Activated naive CD4-positive, alpha-beta T cell (primary cell): ENCODE measurements at places on chromosomes 5 and 9.

DNA sequence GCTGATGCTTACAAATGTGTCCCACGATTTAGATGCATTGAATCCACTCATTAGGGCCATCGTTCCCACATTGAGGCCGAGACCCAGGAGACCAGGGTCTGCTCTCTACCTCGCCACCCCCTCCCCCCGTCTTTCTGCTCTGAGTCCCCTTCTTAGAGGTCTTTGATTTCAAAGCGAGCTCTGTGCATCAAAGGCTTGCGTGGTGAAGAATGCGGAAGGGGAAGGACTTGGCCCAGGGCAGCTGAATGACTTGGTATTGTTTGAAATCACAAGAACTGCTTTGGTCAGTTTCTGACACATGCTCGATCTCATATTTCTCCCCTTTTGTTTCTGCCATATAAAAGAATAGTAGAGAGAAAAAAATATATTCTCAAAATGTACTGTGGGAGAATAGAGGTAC, 78.3 kb upstream of the IRX1 start:
- no peak for DNase-seq

DNA sequence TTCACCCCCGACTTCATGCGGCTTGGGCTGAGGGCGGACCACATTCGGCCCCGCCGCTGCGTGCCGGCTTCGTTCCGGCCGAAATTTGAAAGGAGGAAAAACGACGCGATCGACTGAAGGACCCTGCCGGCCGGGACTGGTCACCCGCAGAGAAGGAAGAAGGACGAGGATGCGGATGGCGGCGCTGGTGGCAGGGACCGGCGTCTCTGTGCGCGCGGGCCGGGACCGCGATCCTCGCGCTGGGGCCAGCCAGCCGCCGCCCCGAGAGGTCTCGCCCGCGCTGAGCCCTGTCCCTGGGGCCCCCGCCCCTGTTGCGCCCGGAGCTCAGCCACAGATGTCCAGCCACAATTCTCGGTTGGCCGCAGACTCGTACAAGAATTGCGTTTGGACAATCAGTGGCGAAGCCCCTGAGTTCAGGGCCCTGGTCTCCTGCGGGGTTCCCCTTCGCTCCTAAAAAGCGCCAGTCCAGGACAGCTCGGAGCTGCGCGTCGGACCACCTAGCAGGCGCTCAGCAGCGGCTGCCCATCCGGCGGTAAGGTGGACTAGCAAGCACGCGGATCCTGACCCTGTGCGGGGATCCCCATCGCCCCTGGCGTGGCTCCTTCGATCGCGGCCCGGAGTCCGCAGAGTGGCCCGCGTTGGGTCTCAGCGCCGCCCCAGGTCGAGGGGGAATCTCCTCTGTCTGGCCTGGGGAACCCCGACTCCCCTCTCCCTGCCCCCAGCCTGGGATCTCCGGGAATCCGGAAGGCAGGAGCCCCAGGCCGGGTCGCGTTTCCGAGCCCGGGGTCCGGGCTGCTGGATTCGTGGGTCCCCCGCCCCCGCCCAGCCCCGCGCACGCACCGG, 21.3 kb downstream of the URM1 start:
- DNase-seq, result no peak

GRCh38 chr9:136204145-136204805, 653 bp downstream of the LHX3 start:
- no peak for DNase-seq

- no peak for DNase-seq
These were observed 20.5 kb downstream of the CSF1R start for GRCh38 chr5:150065886-150066285.

GRCh38 chr5:176570044-176570443, 20.9 kb downstream of the CDHR2 start:
- DNase-seq, result no peak

DNA sequence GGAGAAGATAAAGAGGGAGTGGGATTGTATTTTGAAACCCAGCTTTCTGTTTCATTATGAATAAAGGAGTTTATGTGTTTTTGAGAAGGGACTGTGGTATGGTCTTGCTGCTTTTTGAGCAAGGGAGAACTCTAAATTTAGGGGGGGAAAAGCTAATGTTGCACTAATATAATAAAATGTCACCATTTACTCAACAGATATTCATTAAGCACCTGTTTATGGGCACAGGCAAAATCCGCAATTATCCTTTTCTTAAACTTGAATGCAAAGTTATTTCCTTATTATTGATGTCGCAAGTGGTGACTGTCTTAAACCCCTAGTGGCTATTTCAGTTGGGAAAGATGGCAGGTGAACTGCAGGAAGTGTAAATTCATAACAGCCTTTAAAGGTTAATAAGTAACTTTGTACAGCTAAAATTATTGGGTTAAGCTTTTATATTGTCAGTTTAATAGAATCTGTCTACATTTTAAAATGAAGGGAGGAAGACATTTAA, 1.5 kb downstream of the CDC42SE2 start:
- DNase-seq, result no peak

DNA sequence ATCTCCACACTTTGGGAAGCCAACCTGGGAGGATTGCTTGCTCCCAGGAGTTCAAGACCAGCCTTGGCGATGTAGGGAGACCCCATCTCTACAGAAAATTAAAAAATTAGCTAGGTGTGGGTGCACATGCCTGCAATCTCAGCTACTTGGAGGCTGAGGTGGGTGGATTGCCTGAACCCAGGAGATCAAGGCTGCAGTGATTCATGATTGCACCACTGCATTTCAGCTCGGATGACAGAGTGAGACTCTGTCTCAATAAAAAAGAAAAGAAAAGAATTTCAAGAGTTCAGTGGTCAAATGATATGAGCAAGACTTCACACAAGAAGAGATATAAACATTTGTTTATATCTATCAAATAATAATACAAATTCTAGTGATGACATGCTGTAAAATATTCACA, 23.0 kb upstream of the MTAP start:
- no peak for DNase-seq

- DNase-seq, result no peak
These were observed 122.5 kb upstream of the RASGRF2 start for GRCh38 chr5:80837679-80838078.

DNA sequence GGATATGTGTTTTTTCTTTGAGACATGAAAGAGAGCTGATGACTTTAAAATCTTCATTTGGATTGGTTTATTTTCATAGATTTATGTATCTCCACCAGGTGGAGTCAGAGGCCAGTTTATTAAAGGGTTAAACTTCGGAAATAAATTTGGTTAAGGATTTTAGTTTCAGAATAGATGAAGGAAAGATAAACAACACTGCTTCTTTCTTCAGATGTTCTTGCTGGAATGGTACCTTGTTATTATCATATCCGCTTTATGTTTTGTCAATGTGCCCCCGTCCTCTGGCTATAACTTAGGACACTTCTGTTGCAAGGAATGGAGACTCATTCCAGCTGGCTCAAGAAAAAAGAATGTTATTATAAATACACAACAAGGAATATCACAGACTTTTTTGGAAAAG, 81.2 kb downstream of the ALDH1A1 start:
- no peak for DNase-seq

DNA sequence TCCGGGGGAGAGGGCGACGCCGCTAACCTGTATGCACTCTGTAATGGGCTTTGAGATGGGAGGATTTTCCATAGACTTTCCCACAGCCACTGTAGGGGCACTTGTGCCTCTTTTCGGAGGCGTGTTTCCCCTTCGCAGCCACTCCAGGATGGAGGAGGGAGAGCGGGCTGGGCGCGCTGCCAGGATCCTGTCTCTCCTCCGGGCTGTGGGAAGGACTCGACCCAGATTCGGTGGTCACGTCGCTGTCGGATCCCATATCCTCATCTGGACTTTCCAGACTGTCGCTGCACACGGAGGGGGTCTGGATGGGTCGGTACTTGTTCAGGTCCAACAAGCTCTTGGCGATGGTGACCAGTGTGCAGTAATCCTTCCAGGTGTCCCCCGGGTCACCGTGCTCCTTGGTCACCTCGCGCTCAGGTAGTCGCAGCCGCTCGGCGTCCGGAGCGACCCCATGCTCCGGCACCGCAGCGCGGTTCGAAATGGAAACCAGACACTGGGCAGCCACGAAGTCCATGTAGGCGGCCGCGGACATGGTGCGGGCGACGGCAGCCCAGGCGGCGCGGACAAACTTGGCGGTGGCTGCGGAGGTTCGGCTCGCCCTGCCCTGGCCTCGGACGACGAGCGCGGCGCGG, 1.5 kb downstream of the KLF9 start:
- DNase-seq, result peak; percentile 35

DNA sequence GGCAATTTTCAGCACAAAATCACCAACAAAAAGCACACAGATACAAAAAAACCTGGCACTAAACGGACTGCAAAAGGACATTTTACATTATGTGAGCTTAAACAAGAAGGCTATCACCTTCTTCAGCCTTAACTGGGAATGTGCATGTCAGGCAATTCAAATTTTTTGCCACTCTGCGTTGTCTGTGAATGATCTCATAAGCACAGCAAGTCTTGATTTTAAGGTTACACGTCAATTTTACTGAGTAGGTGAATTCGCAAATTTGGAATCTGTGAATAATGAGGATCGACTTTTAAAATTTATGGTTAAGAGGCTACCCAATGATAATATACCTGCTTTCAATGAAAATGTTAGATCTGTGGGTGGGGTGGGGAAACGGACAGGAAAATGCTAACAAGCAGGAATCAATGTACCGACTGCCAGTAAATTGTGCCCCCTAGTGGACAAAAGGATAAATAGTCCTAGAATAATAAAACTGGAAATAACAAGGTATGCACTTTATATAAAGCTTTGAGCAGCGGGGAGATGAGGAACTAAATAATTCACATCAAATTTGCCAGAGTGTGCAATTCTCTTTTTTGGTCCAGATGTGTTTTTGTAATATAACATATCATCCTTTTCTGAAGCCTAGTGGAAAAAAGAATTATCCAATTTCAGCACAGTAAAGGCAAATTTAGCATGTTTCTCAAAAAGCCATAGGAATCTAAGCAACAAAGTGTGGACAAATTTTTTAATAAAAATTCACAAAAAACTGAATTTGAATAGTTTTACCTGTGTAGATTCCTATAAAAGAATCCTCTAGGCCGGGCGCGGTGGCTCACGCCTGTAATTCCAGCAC, 20.5 kb downstream of the EQTN start:
- no peak for DNase-seq

- no peak for DNase-seq
These were observed 99.0 kb upstream of the DAB2 start for GRCh38 chr5:39523821-39524220.

- no peak for DNase-seq
These were observed 1.1 kb upstream of the BNC2 start for GRCh38 chr9:16871336-16872151.

GRCh38 chr9:132014218-132014805, 65.4 kb downstream of the MED27 start:
- no peak for DNase-seq

DNA sequence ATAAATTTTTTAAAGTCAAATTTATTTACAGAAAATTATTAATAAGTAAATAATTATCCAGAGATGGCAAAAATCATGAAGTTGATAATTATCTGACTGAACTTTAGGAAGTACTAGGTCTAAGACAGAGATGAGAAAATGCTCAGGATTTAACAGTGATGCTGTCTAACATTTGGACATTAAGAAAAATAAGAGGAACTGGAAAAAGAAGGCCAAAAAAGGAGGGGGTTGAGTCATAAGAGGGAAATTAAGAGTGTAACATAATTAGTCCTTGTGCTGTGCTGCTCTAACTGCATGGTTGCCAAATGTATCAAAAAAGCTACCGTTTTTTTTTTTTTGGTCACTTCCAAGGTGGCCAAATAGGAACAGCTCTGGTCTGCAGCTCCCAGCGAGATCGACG, 35.4 kb upstream of the TUT7 start:
- no peak for DNase-seq

GRCh38 chr5:89929834-89930233, 479.7 kb downstream of the CETN3 start:
- no peak for DNase-seq

DNA sequence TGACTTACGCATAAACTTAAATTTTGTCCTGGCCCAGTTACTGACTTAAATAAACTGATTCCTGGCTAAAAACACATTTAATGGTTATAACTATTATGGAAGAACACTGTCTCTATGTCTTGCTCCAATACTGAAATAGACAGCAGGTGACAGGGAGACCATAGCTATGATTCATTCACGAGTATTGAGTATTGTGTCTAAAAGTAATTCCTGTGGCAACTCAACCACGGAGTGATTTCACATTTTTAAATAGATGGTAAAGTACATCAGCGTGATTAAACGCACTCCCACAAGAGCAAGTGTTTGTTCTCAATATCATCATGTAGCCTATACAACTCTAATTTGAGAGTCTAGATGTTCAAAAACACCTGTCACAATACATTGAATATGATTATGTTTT, 35.9 kb upstream of the PCSK1 start:
- DNase-seq, result no peak

DNA sequence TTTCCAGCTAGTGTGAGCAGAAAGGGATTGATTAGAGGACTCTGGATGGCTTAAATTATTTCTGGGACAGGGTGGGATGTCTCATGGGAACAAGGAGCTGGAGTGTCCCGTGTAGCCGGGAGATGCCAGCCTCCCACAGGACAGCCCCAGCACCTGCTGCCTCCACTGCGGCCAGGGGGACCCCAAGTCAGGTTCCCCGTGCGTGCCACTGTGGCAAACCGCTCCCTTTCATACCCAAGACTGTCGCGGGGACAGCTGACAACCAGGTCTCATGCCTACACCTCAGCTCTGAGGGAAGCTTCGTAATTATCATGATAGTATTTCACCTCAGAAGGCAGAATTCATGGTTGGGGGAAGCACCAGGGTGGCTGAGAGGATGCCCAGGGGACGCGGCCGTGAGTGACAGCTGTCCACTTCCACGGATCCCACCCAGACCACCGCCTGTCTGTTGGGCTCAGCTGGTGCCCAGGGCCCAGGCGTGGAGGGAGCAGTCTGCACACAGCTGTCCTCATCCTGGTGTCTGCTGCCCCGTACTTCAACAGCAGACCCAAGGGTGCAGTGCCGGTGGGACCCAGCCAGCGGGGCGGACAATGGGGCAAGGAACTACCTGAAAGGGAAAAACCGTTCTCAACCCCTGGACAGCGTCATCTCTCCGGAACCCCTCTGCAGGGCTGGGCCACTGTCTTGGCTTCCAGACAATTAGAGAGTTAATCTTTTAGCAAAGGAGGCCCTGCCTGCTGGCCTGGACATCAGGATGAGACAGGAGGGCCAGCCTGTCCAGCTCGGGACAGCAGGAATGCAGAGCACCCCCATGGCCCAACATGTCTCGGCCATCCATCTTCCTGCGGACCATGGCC, 166.9 kb downstream of the OLFM1 start:
- DNase-seq, result no peak

DNA sequence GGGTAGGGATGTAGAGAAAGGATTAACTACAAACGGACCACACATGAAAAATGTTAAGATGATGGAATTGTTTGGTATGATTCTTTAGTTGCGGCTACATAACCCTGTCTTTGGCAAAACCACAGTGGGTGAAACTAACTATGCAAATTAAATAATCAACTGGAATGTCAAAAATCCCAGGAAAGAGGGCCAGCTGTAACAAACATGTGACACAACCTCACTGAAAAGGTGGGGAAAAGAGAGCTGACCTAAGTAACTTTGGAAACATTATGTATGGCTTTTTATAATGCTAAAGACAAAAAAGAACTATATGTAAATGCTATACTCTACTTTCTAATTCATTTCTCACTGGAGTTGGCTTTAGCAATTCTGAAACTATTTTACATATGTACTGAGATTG, 252.0 kb downstream of the MRPS30 start:
- DNase-seq, result no peak

- no peak for DNase-seq
These were observed 40.6 kb downstream of the USP20 start for GRCh38 chr9:129875687-129876395.
